Kidney (tissue), 22 donors: ENCODE measurements at places on chromosomes 2 and 18. TPM values are rescaled to one million over a fixed set of nuclear protein-coding genes. Genes with fewer than 3 reads are reported as not detected.

DNA sequence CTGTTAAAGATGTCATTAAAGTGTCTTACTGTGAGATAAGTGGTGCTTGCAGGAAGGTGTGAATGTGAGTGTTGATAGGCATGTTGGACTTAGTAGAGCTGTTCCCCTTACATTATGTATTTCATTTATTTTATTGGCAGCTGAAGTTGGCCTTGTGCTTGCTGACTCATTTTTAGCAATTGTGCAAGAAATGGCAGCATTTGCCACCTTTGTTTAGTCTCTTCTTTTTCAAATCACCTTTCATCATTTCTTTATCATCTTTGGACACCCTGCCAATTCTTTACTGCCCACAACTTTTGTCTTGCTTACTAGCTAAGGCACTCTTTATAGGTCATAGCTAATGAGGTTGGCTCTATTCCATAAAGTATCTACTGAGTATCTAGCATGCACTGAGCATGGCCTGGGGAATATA is 130.3 kb upstream of the LYPD6 start:
- no peak for DNase-seq

DNA sequence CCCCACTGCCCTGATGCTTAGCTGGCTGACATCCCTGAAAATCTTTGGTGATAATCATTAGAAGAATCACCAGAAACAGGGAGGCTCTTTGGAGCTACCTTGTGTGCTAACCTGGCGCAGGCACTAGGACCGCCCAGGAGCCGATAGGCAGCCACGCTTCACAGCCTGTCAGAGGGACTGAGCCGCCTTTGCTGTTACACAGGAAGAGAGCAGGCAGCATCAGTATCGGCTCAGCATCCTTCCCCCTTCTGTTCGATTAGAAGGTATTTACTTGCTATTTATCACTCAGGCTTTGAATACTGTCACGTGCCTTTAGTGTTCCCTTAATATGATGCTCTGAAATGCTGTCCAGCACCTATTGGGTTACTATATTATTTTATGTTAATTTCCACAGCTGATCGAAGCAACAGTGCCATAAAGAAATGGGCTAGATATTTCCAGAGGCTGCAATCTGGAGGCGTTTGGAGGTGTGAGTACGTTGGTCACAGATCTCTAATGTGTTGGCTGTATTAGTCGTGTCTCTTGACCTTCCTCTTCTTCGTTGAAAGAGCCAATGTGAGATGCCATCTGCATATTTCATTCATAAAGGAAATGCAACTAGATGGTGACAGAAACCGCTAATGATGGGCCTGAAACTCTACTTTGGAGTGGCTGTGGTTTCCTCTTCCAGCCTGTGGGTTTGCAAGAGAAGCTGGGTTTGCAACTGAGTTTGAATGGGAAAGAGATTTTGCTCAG is 110.4 kb upstream of the RAB27B start:
- DNase-seq = peak; percentile 38

GRCh38 chr2:64735504-64735903 is 81.8 kb upstream of the SERTAD2 start:
- DNase-seq = no peak

- DNase-seq = no peak
These were observed 186.6 kb downstream of the MYO5B start for GRCh38 chr18:50008306-50008705.

The EVX2 gene
- polyA plus RNA-seq = not detected

DNA sequence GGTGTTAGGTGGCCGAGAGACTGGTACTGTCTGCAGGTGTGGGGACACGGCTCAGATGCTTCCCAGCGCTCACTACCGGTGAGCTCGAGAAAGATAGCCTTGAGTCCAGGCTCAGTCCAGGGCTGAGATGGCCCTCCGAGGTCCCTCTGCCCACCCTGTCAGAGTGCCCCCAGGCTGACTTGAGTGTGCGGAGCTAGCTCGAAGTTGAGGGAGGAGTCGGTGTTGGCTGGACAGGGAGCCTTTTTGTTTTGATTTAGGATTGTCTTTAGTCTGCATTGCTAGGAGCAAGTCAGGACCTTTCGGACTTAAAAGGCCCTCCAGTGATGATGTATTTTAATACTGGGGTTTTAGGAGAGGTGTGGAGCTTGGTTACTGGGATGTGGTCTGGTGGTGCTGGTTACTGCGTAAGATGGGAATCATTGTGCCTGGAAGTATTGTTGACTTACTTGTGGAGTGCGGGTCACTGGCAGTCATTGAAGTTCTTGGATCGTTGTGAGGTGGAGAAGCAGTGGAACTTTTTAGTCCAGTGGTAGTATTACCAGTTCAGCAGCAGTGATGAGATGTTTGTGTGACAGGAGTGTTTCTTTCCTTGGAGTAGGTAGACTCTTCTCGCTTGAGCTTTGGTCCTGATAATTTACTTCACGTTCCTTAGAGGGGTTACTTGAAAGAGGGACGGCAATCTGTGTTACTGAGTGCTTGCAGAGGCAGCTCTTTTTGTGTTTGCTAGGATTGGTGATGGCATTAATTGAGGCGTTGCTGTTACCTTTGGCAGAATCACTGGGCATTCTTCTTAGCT is 633 bp downstream of the KIAA1328 start:
- DNase-seq = no peak

DNA sequence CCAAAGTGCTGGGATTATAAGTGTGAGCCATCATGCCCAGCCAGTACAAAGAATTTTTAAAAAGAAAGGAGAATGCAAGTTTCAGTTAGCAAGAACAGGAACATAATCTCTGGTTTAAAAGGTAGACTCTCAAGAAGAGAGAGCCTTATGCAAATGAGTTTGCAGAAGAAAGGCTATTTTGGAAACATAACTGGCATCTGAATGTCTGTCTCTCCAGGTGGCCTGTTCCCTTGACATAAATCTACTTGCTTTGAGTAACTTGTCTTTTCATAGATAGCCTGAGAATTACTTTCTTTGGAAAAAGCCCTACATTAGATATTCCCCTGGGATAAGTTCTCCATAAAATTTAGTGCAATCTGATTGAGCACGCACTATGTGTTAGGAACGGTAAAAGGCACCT is 109.6 kb downstream of the ICOS start:
- no peak for DNase-seq

GRCh38 chr2:66432801-66433694 is 1.9 kb upstream of the MEIS1 start:
- DNase-seq = peak; percentile 99

GRCh38 chr2:127398239-127398590 is 10.4 kb upstream of the MAP3K2 start:
- no peak for DNase-seq

GRCh38 chr2:184413221-184413620 is 185.1 kb upstream of the ZNF804A start:
- no peak for DNase-seq

GRCh38 chr2:237081596-237081995 is 4.1 kb upstream of the COPS8 start:
- no peak for DNase-seq

DNA sequence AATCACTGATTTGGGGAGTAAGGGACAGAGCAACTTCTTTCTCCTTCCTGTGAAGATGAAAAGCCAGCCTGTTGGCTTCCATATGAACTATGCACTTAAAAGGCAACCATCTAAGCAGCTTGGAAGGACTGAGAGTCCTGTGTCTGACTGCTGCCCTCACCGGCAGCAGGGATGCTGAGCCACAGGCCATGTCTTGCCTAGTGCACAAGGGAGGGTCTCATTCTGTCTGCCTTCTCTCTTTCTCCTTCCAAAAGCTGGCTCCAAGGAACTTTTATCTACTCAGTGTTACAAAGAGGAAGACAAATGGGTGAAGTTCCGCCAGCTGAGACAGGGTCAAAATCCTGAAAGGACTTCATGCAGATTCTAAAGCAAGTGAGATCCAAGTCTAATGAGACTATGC is 146.3 kb downstream of the MTCL1 start:
- DNase-seq = no peak

GRCh38 chr2:218363736-218364135 is 7.1 kb downstream of the CATIP start:
- no peak for DNase-seq

DNA sequence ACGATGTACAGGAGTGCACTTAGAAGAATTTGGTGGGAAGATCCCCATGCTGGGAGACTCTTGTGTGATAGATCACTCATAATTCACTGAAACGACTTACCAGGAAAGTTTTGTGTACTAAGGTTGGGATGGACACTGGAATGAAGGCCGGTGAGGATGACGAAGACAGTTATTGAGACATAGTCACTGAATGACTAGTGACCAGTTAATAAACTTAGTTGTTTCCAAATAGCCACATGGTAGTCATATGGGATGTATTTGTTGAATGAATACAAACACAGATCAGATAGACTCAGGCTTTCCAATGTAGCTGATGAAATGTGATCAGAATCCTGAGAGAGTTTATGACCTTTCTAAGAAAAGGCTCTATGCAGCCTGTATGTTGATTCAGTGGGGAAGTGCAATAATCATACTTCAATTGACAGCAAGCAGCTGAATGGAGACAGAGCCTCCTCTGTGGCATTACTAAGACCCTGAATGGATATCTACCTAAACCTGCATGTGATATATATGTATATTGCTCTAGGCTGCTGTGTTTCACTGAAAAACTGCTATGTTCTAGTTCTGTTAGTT is 20.4 kb downstream of the GDF7 start:
- DNase-seq = no peak

The C1QL2 gene
- not detected for polyA plus RNA-seq

GRCh38 chr2:175450029-175450760 is 268.7 kb upstream of the ATP5MC3 start:
- no peak for DNase-seq

The MATN3 gene
- polyA plus RNA-seq = 2.3 TPM

GRCh38 chr18:62586781-62587487 is 64.1 kb downstream of the ZCCHC2 start:
- no peak for DNase-seq

DNA sequence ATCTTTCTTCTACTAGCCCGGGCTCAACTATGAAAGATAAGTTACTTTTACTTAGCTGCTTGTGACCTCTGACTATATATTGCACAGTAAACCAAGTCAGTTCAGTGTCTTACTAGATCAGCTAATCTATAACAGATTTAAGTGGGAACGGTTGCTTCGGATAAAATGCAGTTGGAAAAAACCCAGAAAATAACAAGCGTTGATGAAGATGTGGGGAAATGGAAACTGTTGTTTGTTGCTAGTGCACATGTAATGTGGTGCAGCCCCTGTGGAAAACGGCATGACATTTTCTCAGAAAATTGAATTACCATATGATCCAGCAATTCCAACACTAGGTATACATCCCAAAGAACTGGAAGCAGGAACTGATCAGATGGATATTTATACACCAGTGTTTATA is 248.5 kb downstream of the PRKCE start:
- no peak for DNase-seq
